Activated T-helper 2 cell treated with anti-CD3 and anti-CD28 coated beads, Interferon-gamma antibody, Interleukin-2, Interleukin-4, amounts not matched to agents 10 μg/mL and 5 μg/mL and 100 μg/mL, durations not matched to agents 14 hours and 24 hours and 36 hours (primary cell): ENCODE measurements at places on chromosomes 12 and 14. TPM values are rescaled to one million over a fixed set of nuclear protein-coding genes. Genes with fewer than 3 reads are reported as not detected.
A peak's percentile ranks its signal among the peaks of the same experiment; 100 is the strongest.

DNA sequence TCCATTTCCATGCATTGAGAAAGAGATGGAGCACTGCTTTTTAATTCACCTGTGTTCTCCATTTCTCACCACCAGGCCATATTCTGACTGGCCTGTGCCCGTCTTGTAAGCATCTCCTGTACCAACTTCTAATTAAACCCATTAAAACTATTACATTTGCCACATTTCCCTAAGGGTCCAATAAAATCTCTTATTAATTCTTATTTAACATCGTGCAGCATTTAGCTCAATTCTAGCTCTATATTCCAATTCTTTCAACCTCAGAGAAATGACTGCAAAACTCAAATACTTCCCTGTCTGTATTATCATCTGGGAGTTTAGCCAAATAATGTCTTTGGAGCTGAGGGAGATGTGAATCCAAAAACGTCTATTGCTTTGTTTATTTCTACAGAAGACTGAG, 495.4 kb upstream of the TMEM132C start:
- no peak for DNase-seq
- H3K27ac ChIP-seq = no peak overlapping the region
- no peak overlapping the region for H3K4me3 ChIP-seq
- H3K27me3 ChIP-seq = no peaks in the 10 kb centered on the region

GRCh38 chr12:6163416-6164060, 36.7 kb upstream of the CD9 start:
- no peak for DNase-seq
- H3K27me3 ChIP-seq = no peaks in the 10 kb centered on the region
- no peak overlapping the region for H3K4me3 ChIP-seq
- H3K36me3 ChIP-seq = no peaks in the 10 kb centered on the region
- peaks cover 20% of the 10 kb centered on the region for H3K4me1 ChIP-seq
- no peak overlapping the region for H3K27ac ChIP-seq

GRCh38 chr14:68819260-68819691, 26.4 kb upstream of the ZFP36L1 start:
- peak overlapping the region; percentile 66 for H3K27ac ChIP-seq
- H3K4me3 ChIP-seq = no peak overlapping the region
- no peak for DNase-seq
- H3K4me1 ChIP-seq = peaks cover 52% of the 10 kb centered on the region

CCDC175 gene
- not detected in 2 replicates for total RNA-seq

DNA sequence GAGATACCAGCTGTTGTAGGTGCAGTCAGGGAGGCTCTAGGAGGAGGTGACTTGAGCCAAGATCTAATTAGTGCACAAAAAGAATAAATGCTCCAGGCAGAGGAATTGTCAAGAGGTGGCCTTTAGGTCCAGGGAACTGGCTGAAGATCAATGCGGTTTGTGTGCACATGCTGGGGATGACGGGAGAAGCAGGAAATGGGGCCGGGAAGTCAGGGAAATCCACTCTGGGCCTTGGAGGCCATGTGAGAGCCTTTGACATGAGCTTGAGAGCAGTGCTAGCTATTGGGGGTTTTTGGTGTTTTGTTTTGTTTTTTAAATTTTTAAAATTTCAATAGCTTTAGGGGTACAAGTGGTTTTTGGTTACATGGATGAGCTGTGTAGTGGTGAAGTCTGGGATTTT, 67.4 kb downstream of the MVK start:
- no peaks in the 10 kb centered on the region for H3K36me3 ChIP-seq
- no peak for DNase-seq
- H3K4me3 ChIP-seq = no peak overlapping the region
- no peaks in the 10 kb centered on the region for H3K27me3 ChIP-seq
- H3K4me1 ChIP-seq = no peaks in the 10 kb centered on the region
